8988T (cell line): ENCODE measurements at places on chromosomes 13 and 19.

GRCh38 chr13:75752826-75753225 is 116.7 kb downstream of the LMO7 start:
- no peak for DNase-seq

DNA sequence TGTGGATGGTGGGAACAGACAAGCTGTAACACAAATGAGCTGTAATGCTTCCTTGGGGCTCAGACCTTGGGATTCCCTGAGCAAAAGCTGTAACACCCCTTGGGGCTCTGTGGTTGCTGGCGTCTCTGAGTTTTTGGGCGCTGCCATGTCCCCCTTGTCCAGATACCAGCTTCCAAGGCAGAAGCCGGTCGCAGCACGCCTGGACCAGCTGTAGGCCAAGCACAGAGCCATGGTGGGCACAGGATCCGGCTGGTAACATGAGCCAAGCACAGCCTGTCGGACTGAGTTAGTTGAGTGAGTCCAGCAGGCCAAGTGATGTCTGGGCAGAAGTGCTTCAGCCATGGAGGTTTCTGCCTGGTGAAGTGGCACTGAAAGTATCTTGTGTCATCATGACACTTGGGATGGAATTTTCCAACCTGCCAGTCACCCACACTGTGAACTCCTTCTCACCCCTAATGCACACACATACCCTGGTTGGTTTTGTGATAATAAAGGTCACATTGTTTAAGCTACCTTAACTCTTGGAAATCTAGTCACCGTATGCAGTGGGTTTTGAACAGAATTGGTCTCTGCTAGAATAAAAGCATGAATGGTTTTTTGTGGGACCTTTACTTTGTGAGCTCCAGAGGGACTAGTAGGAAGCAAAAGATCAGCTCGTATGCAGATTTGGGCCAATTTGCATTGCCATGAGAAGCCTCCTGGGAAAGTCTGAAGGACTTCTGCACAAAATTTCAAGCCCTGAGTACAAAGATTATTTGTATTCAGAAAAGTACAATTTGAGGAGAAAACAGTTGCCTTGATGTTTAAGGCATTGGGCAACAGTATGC is 7.0 kb upstream of the ZNF17 start:
- no peak for DNase-seq

GRCh38 chr19:30374539-30374864 is 2.3 kb downstream of the ZNF536 start:
- no peak for DNase-seq

DNA sequence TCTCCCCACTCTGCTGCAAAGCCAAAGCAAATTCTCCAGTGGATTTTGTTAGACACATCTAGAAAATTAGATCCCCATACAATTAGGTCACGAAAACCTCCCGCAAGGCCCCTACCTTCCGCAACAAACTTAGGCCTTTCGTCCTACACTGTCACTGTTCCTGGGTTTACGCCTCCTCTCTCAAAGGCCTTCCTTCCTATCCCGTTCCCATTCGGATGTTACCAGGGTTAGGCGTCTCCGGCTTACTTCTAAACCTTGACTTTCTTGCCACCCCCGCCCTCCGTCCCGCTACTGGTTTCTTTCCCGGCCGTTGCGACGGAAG is 754 bp downstream of the RNF6 start:
- no peak for DNase-seq

- DNase-seq: no peak
Observed at GRCh38 chr13:51822106-51822815, 18.3 kb upstream of the DHRS12 start.

DNA sequence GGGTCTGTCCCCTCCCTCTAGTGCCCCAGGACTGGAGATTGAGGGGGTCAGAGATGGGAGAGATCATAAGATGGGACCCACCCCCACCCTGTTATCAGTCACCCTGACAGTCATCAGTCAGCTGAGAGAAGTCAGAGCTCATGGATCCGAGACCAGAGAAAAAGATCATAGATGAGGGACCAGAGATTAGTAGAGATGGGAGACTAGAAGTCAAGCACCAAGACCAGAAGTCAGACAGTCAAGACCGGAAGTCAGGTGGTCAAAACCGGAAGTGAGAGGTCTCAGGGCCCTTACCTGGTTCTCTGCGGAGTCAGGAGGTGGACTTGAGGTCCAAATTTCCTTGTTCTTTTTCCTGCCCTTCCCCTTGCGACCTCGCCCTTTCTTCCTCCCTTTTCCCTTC is 7.0 kb downstream of the COL5A3 start:
- no peak for DNase-seq

GRCh38 chr19:33008738-33009137 is 36.7 kb downstream of the FAAP24 start:
- no peak for DNase-seq

- no peak for DNase-seq
Observed at GRCh38 chr19:49161987-49162386, 4.4 kb downstream of the TRPM4 start.

DNA sequence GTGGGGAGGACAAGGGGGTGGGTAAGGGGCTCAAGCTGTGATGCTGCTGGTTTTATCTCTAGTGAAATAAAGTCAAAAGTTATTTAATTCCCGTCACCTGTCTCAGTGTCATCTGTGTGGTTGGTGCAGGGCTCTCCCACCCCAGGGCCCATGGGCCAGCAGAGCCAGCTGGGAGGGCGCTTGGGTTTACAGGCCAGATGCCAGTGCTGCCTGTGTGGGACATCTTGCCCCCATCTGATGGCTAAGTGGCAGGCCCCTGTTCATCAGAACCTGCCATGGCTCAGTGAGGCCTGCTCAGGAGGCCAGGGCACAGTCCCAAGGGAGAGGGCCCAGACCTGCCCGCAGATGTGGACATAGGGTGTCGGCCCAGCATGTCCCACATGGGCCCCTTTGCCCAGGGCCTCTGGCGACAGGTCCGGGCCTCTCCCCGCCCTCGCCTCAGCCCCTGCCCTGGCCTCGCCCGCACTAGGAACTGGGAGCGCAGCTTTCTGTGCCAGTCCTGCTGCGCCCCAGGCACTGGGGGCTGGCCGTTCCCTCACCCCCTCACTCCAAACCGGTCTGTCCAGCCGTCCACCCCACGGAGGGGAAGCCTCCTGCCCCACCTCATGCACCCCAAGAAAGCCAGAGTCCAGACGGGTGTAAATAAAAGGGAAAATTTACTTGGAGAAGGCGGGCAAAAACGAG is 5.3 kb downstream of the ZNF296 start:
- DNase-seq: no peak

DNA sequence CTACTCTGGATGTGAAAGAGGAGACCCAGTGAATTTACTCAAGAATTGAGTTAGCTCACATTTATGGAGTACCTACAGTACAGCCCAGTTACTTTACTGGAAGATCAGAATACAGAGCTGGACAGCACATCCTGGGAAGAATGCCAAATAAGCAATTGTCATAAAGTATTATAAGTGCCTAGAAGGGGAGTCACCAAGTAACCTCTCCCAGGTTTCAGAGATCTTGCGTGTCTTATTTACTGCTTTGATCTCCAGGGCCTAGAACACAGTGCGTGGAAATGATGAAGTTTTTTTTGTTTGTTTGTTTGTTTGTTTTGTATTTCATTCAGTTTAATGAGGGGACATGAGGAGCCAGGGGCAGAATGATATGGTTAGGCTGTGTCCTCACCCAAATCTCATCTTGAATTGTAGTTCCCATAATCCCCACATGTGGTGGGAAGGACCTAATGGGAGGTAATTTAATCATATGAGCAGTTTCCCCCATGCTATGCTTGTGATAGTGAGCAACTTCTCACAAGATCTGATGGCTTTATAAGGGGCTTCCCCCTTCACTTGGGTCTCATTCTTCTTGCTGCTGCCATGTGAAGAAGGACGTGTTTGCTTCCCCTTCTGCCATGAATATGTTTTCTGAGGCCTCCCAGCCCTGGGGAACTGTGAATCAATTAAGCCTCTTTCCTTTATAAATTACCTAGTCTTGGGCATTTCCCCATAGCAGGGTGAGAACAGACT is 5.2 kb downstream of the GARRE1 start:
- DNase-seq: no peak

DNA sequence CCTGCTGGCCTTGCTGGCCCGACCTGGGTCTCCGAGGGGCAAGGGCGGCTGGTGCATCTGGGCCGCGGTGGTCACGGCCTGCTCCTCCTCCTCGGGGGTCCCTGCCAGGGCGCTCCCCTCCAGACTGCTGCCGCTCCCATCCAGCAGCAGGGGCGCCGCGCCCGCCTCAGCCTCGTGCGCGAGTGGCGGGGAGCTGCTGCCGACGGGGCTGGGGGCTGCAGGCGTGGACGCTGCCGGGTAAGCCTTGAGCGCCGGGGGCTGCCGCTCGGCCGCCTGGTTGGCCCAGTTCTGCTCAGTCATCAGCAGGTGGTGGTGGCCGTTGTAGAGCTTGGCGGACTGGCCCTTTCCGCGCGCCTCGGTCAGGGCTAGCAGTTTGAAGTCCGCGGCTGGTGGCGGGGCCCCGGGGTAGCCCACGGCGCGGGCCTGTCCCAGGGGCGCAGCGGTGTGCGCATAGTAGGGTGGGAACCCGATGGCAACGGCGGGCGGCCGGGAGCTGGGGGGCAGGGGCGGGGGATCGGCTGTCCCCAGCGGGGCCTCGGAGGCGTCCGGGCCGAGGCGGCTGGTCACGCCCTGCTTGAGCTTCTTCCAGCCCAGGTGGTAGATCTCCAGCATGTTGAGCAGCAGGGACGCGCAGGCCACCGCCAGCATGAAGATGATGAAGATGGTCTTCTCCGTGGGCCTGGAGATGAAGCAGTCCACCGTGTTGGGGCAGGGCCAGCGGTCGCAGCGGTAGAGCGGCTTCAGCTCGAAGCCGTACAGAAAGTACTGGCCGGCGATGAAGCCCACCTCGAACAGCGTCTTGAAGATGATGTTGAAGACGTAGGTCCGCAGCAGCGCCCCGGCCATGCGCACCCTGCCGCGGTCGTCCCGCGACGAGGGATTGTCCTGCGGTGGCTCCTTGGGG is 18.6 kb downstream of the GJA3 start:
- DNase-seq: no peak

DNA sequence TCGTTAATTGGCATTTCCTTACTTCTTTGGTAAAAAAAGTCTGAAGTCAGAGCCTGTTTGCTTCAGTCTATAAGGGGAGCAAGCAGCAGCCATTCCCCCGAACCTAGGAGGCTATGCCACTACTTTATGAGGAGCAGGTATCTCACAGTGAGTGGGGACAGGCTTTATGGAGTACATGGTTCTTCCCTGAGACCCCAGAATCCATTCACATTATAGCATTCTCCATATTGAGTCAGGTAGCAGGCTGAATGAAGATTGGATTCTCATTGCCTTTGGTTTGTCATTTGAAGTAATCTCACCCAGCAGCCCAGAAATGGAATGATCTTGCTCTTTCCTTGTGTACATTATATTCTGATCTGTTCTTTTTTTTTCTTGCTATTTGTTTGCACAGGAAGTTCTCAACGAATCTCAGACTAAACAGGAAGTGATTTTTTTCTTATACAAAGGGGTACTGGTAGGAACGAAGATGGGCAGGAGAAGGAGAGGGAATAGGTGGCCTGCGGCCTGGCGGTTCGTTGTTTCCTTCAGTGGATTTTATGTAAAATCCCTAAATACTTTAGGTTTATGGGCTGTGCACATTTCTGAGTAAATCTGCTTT is 74.4 kb downstream of the ARHGAP35 start:
- no peak for DNase-seq

DNA sequence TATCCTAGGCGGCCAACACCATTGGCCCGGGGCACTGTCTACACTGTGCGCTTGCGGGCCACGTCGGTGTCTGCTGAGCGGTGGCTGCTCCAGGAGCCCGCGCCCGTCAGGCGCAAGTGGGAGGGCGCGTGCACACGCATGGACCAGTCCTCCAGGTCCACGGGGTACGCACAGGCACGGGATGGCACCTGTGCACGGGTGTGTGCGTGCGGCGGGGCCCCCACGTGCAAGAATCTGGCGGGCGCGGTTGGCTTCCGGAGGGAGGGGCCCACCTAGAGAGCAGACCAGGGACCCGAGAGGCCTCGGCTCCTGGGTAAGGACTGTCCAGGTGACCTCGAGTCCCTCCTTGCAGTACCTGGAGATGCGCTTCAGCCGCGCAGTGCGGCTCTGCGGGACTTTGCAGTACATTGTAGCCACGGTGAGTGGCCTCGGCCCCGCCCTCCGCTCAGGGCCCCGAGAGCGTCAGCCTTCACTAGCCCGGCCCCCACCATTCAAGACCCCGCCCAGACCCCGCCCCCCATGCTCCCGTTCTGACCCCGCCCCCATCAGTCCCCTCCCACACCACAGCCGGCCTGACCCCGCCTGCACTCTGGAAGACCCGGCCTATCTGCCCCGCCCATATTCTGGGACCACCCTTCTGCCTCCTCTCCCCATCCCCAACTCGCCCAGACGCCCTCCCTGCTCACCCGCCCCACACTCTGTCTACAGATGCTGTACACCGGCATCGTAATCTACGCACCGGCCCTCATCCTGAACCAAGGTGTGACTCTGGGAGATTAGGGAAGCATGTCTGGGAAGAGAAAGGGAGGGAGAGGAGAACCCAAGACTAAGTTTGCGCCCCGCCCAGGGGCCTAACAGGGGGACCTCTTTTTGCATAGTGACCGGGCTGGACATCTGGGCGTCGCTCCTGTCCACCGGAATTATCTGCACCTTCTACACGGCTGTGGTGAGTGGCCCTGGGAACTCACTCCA is 2.3 kb downstream of the SLC5A5 start:
- DNase-seq: no peak

- DNase-seq: no peak
Observed at GRCh38 chr13:44021422-44021821, 141.7 kb downstream of the LACC1 start.

- no peak for DNase-seq
Observed at GRCh38 chr13:109233293-109233692, 553.1 kb downstream of the IRS2 start.

GRCh38 chr13:65063753-65064152 is 2166.4 kb downstream of the PCDH9 start:
- no peak for DNase-seq

DNA sequence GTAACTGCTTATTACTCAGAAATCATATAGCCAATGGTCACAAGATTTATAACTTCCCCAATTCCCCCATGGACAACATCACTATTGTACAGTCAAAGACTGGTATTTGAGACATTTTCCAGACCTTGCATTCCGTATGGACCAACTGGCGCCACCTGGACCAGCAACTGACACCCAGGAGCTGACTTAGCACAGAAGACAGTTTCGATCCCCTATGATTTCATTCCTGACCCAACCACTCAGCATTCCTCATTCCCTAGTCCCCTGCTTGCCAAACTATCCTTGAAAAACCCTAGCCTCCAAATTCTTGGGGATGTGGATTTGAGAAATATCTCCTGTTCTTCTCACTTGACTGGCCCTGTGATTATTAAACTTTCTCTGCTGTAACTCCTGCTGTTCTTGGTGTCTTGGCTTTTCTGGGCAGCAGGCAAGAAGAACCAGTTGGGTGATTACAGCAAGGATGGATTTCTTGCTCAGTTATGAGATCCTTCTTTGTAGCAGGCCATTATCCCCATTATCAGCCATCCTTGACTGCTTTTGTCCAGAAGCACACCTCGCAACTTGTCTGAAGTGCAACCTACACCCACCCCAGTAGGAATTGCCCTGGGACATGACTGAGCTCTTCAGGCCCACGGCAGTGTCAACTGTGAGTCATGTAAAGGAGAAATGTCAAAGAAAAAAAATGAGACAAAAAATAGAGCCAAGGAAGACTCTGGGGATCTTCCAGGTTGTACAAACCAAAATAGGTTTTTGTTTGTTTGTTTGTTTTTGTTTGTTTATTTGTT is 13.7 kb upstream of the MAP3K10 start:
- DNase-seq: no peak
